ENCODE measurements at places on chromosomes 11 and 22. TPM values are rescaled to one million over a fixed set of nuclear protein-coding genes. Genes with fewer than 3 reads are reported as not detected.

Gene ELF5
- not detected for total RNA-seq

Gene SMARCB1
- 531 TPM for total RNA-seq

Gene CALCA
- total RNA-seq: not detected

Gene CBLIF
- total RNA-seq: not detected

Gene KDELR3
- total RNA-seq: not detected

Gene TMPRSS6
- total RNA-seq: not detected

GRCh38 chr22:27613099-27614005, 188.2 kb downstream of the MN1 start:
- no peaks in the 10 kb centered on the region for H3K27me3 ChIP-seq
- H3K27ac ChIP-seq: no peak overlapping the region

- H3K4me3 ChIP-seq: no peak overlapping the region
- no peaks in the 10 kb centered on the region for H3K27me3 ChIP-seq
- no peak overlapping the region for H3K27ac ChIP-seq
Observed at GRCh38 chr11:58742981-58743880, 11.5 kb upstream of the GLYAT start.

GRCh38 chr11:86749376-86749775, 51.0 kb upstream of the PRSS23 start:
- H3K36me3 ChIP-seq: no peaks in the 10 kb centered on the region
- H3K4me3 ChIP-seq: no peak overlapping the region
- no peak for DNase-seq
- no peaks in the 10 kb centered on the region for H3K27me3 ChIP-seq

DNA sequence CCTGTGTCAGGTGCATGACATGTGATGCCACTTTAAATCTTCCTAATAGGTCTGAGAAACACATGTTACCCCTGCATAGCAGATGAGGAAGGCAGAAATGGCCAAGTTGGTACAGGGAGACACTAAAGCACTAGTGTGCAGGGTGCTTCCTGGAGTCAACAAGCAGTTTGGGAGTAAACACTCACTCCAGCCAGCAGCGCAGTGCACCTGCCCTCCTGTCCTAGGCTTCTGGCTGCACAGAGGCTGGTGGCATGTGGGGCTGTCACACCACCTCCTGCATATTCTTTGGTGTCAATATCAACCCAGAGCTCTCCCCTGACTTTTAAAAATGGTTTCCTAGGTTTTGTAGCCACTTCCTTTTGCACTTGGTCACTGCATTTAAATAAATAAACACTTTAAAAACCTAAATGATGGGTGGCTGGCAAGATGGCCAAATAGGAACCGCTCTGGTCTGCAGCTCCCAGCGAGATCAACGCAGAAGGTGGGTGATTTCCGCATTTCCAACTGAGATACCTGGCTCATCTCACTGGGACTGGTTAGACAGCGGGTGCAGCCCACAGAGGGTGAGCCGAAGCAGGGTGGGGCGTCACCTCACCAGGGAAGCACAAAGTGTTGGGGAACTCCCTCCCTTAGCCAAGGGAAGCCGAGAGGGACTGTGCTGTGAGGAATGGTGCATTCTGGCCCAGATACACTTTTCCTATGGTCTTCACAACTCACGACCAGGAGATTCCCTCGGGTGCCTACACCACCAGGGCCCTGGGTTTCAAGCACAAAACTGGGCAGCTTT, 33.5 kb downstream of the GAB4 start:
- no peaks in the 10 kb centered on the region for H3K36me3 ChIP-seq
- no peak overlapping the region for H3K4me3 ChIP-seq
- H3K27me3 ChIP-seq: 0 out of 2 replicates have a peak, but pooled peaks cover 3% of the 10 kb centered on the region
- peaks cover 22% of the 10 kb centered on the region for H3K4me1 ChIP-seq
- no peak overlapping the region for H3K27ac ChIP-seq

GRCh38 chr11:128326791-128327190, 260.6 kb downstream of the ETS1 start:
- no peak for DNase-seq
- 0 out of 2 replicates have a peak, but pooled peaks cover 3% of the 10 kb centered on the region for H3K4me1 ChIP-seq
- no peak overlapping the region for H3K27ac ChIP-seq
- H3K4me3 ChIP-seq: no peak overlapping the region
- no peaks in the 10 kb centered on the region for H3K36me3 ChIP-seq
- H3K27me3 ChIP-seq: no peaks in the 10 kb centered on the region

DNA sequence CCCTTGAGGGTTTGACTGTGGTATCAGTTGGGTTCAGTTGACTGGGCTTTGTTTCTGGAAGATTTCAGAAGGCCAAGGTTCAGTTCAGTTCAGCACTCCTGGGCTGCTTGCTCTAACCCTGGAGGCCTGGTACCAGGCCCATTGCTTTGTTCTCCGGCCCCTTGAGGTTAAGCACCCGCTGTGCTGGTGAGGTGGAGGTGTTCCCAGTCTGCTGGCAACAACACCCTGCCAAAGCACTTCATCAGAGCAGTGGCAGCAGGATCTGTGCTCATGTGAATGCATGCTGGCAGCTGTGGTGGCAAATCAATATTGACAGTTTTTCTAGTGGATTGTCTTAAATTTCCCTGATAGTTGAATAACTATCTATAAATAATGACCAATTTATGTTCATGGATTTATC, 3.8 kb upstream of the SCGB1D1 start:
- H3K4me3 ChIP-seq: no peak overlapping the region
- no peak overlapping the region for H3K27ac ChIP-seq
- H3K4me1 ChIP-seq: no peaks in the 10 kb centered on the region

DNA sequence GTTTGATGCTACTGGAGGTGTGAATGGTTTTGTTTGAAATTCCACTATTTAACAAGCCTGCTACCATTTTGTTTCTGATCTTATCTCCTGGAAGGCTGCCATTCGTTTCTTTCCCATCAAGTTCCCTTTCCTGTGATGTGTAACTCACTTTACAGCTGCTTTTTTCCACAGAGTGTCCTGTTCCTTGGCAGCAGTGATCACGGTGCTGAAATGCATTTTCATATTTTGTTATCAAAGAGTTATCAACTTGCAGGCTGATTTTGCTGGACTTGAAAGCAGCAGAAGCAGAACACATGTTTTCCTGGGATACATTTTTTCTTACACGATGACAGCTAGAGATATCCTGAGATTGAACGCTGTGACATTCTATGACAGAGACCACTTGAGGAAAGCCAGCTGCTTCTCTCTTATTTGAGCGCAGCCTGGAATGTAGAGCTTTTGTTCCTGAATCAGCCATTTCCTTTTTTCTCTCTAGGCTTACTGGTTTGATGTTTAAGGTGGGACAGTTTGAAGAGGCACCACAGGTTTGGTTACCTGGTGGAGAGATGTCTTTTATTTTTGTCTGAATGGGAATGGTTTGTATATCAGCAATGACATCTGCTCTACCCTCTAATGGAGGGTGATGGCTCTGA, 34.7 kb downstream of the PRR14L start:
- H3K4me1 ChIP-seq: no peaks in the 10 kb centered on the region
- DNase-seq: no peak
- H3K27ac ChIP-seq: no peak overlapping the region
- peaks cover 46% of the 10 kb centered on the region for H3K36me3 ChIP-seq
- no peak overlapping the region for H3K4me3 ChIP-seq

DNA sequence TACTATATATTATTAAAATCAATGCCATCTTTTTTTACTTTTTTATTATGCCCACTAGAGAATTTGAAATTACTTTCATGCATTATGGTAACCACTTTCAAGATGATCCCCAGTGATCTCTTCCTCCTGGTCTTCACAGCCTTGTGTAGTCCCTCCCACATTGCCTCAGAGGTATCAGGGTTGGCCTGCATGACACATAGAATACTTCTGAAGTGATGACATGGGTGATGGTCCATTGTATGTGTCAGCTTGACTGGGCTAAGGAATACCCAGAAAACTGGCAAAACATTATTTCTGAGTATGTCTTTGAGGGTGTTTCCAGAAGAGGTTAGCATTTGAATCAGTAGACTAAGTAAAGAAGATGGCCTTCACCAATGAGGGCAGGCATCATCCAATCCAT, 14.2 kb upstream of the ISX start:
- H3K36me3 ChIP-seq: no peaks in the 10 kb centered on the region
- H3K4me3 ChIP-seq: no peak overlapping the region
- no peak overlapping the region for H3K27ac ChIP-seq
- peaks cover 16% of the 10 kb centered on the region for H3K4me1 ChIP-seq

GRCh38 chr11:67437082-67437808, at the start of gene PTPRCAP:
Gene PTPRCAP (minus strand): TSS chr11:67437682. CDS start chr11:67437619, 63 bp downstream.
- peak within 1 kb of the TSS; percentile 100 for H3K27ac ChIP-seq
- peak within 1 kb of the TSS; percentile 86 for H3K4me3 ChIP-seq

GRCh38 chr11:66051371-66051765, 796 bp upstream of the SF3B2 start:
- H3K27ac ChIP-seq: peak overlapping the region; percentile 60
- peak; percentile 52 for DNase-seq
- H3K4me3 ChIP-seq: peak overlapping the region; percentile 98
- no peaks in the 10 kb centered on the region for H3K27me3 ChIP-seq
- H3K4me1 ChIP-seq: peaks cover 26% of the 10 kb centered on the region

GRCh38 chr11:76008474-76008873, 193.5 kb downstream of the UVRAG start:
- no peak for DNase-seq
- H3K4me3 ChIP-seq: no peak overlapping the region
- H3K36me3 ChIP-seq: peaks cover 31% of the 10 kb centered on the region
- no peaks in the 10 kb centered on the region for H3K27me3 ChIP-seq

DNA sequence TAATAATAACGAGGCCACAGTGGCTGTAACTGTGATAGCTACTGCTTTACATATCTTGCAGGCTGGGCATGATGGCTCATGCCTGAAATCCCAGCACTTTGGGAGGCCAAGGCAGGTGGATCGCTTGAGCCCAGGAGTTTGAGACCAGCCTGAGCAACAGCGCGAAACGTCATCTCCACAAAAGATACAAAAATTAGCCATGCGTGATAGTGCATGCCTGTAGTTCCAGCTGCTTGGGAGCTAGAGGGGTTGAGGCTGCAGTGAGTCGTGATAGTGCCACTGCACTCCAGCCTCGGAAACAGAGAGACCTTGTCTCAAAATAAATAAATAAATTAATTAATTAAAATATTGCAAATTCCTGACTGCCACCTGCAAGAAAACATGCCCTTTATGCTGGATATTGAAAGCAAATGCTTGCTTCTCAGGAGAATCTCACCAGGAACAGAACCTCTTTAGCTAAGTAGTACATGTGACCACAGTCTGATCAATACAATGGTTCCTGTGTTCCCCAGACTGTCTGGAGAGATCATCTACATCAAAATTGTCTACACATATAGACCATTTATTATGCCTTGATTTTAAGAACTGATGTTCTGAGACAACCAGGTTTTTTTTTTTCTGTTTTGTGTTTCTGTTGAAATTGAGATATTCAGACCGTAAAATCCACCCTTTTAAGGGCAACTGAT, 6.3 kb downstream of the ZBTB3 start:
- no peaks in the 10 kb centered on the region for H3K36me3 ChIP-seq
- no peaks in the 10 kb centered on the region for H3K27me3 ChIP-seq
- peaks cover 11% of the 10 kb centered on the region for H3K4me1 ChIP-seq

- DNase-seq: no peak
- H3K27ac ChIP-seq: no peak overlapping the region
- no peak overlapping the region for H3K4me3 ChIP-seq
- no peaks in the 10 kb centered on the region for H3K36me3 ChIP-seq
- no peaks in the 10 kb centered on the region for H3K4me1 ChIP-seq
Observed at GRCh38 chr11:17741487-17741886, 6.9 kb downstream of the KCNC1 start.

DNA sequence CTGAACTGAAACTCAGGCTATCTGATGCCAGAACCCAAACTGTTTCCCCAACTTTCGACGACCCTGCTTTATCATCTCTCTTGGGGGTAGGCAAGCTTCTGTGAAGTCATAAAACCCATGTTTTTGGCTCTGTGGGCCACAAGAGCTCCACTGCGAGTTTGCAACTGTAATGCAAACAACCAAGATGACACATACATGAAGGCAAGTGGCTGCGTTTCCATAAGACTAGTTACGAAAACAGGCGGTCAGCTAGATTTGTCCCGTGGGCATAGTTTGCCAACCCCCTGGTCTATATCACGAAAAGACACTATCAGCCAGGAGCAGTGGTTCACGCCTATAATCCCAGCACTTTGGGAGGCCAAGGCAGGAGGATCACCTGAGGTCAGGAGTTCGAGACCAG, 37.5 kb downstream of the TPST2 start:
- H3K27ac ChIP-seq: no peak overlapping the region
- no peak overlapping the region for H3K4me3 ChIP-seq
- peaks cover 83% of the 10 kb centered on the region for H3K4me1 ChIP-seq
- no peak for DNase-seq

GRCh38 chr11:99277281-99277680, 256.5 kb downstream of the CNTN5 start:
- DNase-seq: no peak
- H3K27ac ChIP-seq: no peak overlapping the region
- no peaks in the 10 kb centered on the region for H3K4me1 ChIP-seq

GRCh38 chr11:10325277-10326011, 20.6 kb downstream of the ADM start:
- H3K27ac ChIP-seq: no peak overlapping the region
- H3K4me1 ChIP-seq: no peaks in the 10 kb centered on the region
- H3K36me3 ChIP-seq: no peaks in the 10 kb centered on the region
- H3K27me3 ChIP-seq: no peaks in the 10 kb centered on the region
- no peak for DNase-seq

GRCh38 chr11:23948851-23949250, 548.0 kb upstream of the LUZP2 start:
- H3K27me3 ChIP-seq: no peaks in the 10 kb centered on the region
- H3K27ac ChIP-seq: no peak overlapping the region
- H3K4me3 ChIP-seq: no peak overlapping the region
- no peak for DNase-seq
- H3K4me1 ChIP-seq: no peaks in the 10 kb centered on the region

DNA sequence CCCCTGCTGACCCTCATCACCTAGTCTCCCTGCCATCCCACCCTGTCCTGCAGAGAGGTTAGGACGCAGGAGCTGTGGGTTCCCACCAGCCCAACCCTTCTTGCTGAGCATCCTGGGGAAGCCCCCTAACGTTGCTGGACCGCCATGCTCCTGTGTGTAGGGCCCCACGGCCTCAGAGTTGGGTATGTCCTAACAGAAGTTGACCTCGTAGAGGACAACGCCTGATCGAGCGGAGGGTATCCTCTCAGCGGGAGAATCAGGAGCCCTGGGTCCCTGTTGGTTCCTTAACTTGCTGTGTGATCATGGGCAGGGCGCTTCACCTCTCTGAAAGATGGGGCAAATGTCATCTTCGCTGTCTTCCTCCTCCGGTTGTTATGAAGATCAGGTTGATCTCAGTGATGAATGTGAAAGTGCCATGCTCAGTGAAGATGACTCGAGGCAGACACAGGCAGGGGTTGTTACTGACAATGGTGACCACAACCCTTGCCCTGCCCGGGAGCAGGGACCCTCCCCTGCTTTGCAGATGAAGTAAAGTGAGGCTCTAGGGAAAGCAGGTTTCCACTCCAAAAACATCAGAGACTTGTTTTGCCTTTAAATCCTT, 19.3 kb upstream of the CD5 start:
- no peaks in the 10 kb centered on the region for H3K27me3 ChIP-seq
- H3K4me1 ChIP-seq: no peaks in the 10 kb centered on the region
- no peak for DNase-seq
- no peaks in the 10 kb centered on the region for H3K36me3 ChIP-seq
- no peak overlapping the region for H3K27ac ChIP-seq
- no peak overlapping the region for H3K4me3 ChIP-seq
